ENCODE measurements at places on chromosomes 6 and 20.

DNA sequence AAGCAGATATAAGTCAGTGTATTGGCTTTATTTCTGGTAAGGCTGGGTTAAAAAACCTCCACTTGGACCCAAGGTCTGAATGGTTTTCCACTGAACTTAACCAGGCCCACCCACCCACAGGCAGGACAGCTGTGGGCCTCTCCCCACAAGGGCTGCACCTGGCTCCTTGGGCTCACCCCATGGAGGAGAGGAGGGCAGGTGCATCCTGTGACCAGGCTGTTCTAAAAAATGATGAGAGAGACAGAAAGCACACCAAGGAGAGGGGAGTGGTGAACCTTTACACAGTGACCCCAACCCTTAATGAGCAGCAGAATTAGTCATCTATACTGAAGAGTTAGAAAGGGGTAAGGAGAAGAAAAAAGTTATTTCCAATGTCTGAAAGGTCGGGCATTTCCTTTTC, 34.5 kb upstream of the DUSP22 start:
- no peak for DNase-seq

DNA sequence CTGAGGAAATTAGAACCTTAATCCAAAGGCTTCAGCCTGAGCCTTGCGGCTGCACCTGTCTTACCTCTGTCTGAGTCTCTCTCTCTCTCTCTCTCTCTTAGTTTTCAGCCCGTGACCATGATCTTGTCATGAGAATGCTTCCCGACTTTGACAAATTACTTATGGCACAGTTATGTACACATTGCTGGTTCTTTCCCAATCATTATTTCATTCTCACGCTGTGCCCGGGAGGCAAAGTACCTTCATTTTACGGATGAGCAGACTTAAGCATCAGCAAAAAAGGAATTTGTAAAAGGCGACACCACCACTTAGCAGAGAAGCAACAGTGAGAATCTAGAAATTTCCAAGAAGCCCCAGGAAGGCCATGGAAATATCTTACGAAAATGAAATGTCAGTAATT, 54.6 kb downstream of the GMPR start:
- no peak for DNase-seq

DNA sequence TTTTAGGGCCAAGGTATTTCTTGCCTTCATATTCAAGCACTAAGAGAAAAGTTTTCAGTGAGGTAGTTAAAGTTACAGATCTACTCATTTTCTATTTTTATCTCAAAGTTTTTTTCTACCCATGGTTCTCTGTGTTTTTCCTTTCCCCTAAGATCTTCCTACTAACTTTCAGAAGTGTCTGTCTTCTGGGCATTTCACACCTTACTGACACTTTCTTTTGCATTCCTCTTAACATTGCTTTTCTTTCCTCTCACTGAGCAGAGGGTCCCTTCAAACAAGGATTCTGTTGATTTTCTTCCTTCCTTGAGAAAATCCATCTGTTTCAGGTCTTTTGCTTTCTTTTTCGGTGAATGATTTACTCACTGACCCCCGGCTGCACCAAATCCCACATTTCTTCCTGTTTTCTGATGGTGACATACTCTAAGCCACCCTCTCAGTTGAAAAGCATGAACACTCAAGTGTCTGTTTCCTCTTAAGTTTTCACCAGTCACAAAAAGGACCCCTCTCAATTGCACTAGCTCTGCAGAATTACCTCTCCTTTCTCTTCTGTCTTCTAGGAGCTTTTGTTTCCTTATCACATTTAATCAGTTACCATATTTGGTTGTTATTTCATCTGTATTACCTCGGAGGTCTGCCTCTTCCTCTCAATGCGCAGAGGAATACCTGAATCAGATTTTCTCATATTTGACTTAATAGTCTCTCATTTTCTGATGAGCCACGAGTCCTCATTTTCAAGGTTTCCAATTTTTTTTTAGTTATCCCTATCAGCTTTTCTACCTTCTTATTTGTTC, 73.5 kb upstream of the RNF217 start:
- no peak for DNase-seq

- DNase-seq, result no peak
Measured at GRCh38 chr6:27754408-27754782, 157.8 kb downstream of the OR2B2 start.

GRCh38 chr6:154751011-154751800, 18.0 kb downstream of the SCAF8 start:
- DNase-seq, result no peak

- no peak for DNase-seq
Measured at GRCh38 chr20:51650685-51651134, 108.2 kb upstream of the NFATC2 start.

Measured in activated T-cell treated with anti-CD3 and anti-CD28 coated beads for 4 hours (primary cell).